Renal pelvis (tissue), 12 donors: ENCODE measurements at places on chromosomes 7 and 10.

- DNase-seq: no peak
These were observed 316.3 kb upstream of the SORCS1 start for GRCh38 chr10:107480781-107481180.

GRCh38 chr10:102675666-102676533 is 31.6 kb downstream of the TRIM8 start:
- no peak for DNase-seq

DNA sequence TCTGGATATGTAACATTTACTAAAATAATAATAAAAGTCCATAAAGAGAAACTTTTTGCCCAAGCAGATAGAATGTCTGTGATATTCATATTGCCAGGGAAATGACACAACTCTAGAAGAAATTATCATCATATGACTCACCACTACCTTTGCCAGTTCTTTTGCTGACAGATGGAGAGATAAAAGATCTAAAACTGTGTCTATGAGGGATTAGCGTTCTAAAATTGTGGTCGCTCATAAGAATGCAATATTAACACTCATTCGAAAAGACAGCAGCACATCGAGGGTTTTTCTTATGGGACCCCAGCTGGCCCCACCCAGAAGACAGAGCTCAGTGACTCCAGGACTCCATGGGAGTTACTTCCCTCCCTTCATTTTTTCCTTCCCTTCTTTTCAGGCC is 16.6 kb upstream of the LANCL2 start:
- no peak for DNase-seq

- no peak for DNase-seq
These were observed 104.1 kb downstream of the DOCK1 start for GRCh38 chr10:127009366-127009765.

- no peak for DNase-seq
These were observed 52.8 kb upstream of the ZPBP start for GRCh38 chr7:50145801-50146338.

DNA sequence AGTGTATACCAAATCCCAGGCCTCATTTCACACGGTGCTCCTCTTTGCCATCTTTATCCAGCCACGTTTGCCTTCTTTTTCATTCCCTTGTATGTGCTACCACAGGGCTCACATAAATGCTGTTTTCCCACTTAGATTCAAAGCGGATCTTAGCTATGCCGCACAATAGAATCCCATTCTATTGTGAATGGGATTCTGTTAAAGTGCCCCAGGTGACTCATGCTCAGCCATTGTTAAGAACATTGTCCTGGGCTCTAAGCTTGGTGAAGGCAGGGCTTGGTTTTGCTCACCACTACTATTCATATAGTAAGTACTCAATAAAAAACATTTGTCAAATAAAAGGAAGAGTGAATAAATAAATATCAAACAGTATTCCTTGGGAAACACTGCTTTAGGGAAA is 72.3 kb upstream of the PHYHIPL start:
- no peak for DNase-seq

DNA sequence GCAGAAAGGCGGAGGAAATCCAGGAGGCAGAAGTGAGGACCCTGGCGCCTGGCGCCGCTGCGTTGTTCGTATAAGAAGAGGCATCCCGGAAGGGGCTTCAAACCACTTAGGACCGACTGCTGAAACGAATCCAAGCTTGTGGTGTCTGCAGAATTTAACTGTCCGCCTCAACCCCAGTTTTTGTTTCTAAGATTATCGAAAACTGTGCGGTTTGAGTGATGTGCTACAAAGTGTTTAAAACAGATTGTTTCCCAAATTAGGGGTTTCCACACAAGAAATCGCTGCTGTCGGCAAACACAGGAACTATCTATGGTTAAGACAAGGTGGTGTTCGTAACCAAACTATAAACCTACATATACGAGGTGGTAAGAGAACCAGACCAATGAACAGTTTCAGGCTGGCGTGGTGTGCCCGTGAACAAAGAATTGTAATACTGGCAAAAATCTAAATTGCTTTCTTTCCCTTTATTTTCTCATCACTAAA is 835 bp upstream of the DGKI start:
- DNase-seq: no peak

DNA sequence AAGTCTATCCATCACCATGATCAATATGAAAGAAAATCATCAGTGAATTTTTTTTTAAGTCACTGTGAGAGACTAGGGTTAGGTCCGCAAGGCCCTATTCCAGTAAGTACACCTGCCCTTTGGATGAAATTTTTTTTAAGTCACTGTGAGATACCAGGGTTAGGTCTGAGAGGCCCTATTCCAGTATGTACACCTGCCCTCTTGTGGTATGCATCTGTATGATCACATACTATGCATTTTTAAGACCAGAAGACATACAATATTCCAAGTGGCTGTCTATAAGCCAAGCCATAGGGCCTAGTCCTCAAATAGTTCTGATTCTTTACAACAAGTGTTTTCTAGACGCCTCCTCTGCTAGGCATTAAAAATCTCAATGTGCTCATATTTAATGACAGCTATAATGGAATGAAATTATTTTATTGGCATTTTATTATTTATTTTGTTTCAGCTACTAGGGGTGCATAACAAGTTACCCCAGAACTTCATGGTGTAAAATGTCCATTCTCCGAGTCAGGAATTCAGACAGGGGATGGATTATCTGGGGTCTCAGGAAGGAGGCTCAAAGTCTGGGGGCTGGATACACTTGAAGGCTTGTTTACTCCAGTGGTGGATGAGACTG is 53.1 kb downstream of the TEX36 start:
- peak; percentile 43 for DNase-seq

GRCh38 chr10:124997771-124998623 is 56.1 kb downstream of the ZRANB1 start:
- no peak for DNase-seq

DNA sequence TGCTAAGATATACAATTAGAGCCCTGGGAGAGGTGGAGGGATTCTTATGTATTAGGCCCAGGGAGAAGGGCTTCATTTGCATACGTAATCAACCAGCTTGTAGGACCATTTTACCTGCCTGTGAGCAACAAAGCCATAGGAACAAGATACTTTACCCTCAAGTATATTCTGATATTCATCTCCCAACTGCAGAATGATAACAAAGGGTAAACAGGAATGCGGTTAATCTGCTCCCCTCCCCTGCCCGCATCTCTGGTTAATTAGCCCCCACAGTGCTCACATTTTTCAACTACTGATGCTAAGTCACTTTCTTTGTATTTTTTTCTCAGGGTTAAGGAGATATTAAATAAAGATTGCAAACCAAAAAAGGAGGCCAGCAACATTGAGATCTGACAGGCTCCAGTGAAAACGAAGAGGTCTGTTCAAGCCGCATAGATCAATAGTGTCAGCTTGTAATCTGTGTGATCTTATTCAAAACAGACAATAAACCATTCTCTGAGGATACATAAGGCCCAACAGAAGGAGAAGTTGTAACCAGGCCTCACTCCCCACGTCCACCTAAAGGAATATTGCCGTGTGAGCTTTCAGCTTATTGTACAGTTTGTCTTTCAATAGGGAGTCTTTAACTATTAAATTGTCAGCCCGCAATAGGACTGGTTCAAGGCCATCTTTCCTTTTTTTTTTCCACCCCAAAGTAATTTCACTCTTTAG is 203.4 kb downstream of the RAPGEF5 start:
- DNase-seq: no peak

- DNase-seq: no peak
These were observed at the start of gene CRYGN for GRCh38 chr7:151439855-151440798. CRYGN (minus strand) TSS chr7:151440141; CDS start chr7:151439917, 224 bp downstream.

DNA sequence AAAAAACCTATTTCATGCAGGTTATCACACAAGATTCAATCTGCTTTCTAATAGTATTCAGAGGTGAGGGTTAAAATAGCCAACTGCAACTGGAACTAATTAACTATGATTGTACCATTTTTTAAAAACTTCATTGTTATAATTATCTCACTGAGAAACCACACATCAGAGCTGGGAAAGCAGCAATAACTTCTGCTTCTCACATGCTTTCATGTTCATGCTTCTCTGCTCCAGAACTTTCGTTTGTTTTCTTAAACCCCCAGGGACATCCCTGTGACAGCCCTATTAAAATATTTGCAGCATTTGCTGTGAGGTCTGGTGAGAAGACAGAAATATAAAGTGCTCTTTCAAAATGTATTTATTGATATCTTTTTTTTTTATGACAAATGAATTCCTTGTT is 389.0 kb upstream of the SORCS1 start:
- no peak for DNase-seq

DNA sequence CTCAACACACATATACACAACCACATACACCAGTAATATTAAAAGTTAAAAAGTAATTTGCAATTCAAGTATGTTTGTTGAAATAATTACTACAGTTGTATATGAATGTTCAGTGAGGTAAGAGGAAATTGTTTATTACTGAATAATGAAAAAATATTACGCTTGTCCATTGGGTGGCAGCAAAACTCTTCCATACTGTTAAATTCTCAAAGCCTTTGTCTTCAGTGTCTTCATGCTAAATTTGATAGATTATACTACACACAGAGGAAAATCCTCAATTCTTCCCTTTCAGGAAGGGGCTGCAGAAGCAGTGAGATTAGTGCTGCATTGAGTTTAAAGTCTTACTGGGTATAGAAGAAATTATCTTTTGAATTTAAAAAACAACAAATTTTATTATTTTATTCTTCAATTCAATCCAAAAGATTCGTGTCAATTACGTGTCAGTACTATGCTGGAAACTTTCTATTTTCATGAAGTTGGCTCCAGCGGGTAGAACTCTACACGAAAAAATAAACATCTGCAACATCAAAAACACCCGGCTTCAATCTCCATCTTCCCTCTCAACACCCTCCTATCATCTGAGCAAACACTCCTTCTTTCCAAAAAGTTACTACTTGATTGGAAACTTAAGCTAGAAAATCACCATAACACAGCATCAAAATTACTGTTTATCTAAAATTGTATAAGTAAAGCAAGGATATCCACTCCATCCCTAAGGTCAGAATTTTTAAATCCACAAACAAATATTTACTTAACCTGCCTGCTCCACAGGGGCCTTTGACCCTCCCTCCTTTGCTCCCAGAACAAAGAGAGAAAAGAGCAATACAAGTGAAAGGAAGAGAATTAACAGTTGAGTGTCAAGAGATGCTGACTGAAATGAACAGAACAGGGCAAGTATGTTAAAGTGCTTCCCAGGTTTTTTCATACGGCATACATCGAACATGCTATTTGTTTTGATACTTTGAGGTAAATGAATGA is 37.0 kb upstream of the TES start:
- peak; percentile 54 for DNase-seq

- DNase-seq: no peak
These were observed 12.8 kb upstream of the MYL7 start for GRCh38 chr7:44153948-44154335.

DNA sequence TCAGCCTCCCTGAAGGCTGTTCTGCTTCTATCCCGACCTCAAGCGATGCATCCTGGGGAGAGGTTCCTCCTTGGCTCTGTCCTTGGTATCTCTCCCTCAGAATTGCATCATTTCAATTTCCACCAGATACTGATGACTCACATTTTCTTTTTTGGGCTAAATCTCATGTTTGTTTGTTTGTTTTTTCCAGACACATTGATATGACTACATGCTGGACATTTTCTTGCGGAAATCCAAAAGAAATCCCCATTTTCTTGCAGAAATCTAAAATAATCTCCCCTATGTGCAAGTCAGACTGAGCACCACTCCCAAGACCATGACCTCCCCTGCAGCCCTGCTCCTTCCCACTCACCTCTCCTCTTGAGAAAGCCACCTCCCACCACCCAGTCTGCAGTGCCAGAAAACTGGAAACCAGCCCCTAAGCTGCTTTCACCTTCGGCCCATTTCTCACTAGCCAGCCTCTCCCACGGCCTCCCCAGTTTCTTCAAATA is 260.2 kb upstream of the PRKCQ start:
- DNase-seq: no peak

DNA sequence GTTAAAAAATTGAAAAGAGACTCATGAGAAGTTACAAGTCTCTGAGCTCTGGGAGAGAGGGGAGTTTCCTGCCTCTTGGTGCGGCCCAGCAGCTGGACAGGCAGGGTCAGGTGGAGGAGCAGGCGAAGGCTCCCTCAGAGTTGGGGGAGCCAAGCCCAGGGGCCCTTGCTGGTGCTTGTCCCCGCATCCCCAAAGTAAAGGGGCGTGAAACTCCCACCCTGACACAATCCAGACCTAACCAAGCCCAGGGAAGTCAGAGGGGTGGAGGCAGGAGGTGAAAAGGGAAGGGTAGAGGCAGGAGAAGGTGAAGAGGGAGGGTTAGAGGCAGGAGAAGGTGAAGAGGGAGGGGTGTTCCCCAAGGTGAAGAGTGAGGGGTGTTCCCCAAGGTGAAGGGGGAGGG is 322.8 kb downstream of the GLRX3 start:
- no peak for DNase-seq
